ENCODE measurements at places on chromosomes 6 and 20.

GRCh38 chr6:14149053-14149738 is 31.6 kb downstream of the CD83 start:
- DNase-seq = no peak

GRCh38 chr6:139308286-139308916 is 16.6 kb upstream of the TXLNB start:
- DNase-seq = no peak

GRCh38 chr6:150203378-150203777 is 60.5 kb downstream of the PPP1R14C start:
- no peak for DNase-seq

DNA sequence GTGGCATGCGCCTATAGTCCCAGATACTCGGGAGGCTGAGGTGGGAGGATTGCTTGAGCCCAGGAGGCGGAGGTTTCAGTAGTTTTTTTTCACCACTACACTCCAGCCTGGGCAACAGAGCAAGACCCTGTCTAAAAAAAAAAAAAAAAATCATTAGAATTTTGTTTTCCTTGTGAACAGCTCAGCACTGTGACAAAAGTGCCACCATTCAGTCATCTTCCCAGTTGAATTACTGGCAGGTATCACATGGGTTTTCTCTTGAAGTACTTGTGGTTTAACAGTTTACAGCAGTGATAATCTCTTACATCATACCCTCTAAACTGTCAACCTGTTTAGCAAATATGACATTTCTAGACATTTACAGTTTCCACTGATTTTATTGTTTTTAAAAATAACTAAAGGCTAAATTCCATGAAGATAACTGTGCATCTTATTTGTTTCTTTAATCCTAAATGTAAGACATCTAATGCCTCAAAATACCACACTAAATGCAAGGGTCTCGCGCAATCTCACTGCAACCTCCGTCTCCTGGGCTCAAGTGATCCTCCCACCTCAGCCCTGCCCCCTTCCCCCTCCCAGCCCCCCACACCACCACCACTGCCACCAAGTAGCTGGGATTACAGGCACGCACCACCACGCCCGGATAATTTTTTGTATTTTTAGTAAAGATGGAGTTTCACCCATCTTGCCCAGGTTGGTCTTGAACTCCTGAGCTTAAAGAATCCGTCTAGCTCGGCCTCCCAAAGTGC is 7.0 kb downstream of the TRPC4AP start:
- DNase-seq = no peak

DNA sequence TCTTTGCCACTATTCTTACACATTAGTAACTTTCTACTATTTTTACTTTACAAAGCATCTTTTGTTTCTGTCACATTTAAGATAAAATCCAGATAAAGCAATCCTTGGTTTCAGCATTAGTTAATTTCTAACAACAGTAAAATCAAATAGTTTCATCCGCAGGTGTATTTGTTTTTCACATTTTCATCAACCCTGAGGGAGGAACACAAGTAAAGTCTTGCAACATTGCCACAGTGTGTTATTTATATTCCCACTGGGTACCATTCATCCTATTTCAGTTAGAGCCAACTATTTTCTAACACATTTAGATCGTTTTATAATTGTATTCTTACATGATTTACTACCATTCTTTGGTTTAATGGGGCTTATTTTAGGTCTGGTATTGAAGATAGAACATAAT is 908.7 kb upstream of the CITED2 start:
- no peak for DNase-seq

GRCh38 chr6:125670568-125670967 is 78.9 kb upstream of the HEY2 start:
- DNase-seq = no peak

GRCh38 chr20:37392441-37393195 is 46.7 kb downstream of the SRC start:
- DNase-seq = no peak

- DNase-seq = no peak
Observed at GRCh38 chr6:56335726-56336125, 88.3 kb upstream of the COL21A1 start.

- no peak for DNase-seq
Observed at GRCh38 chr20:60206259-60206658, 248.0 kb downstream of the CDH26 start.

- DNase-seq = no peak
Observed at GRCh38 chr6:158816803-158817727, 2.1 kb downstream of the EZR start.

DNA sequence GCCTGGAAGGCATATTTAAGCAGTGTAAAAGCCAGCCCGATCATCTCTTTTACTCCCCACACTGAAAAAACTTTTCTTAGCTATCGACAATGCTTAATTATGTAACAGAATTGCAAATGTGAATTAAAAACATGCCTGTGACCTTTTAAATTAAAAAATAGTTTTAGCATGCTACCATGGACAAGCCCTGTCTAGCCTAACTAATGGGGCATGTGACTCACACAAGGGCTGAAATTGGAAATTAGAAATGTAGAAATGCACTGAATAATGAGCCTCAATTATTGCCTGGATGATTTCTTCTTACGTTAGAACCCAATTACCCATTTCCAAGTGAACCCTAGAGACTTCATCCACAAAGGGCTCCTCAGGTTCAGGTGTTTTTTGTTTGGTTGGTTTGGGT is 82.7 kb downstream of the SIM1 start:
- DNase-seq = no peak

- no peak for DNase-seq
Observed at GRCh38 chr6:136846046-136846445, 23.7 kb downstream of the PEX7 start.

- no peak for DNase-seq
Observed at GRCh38 chr20:57805747-57806146, 95.9 kb upstream of the PMEPA1 start.

DNA sequence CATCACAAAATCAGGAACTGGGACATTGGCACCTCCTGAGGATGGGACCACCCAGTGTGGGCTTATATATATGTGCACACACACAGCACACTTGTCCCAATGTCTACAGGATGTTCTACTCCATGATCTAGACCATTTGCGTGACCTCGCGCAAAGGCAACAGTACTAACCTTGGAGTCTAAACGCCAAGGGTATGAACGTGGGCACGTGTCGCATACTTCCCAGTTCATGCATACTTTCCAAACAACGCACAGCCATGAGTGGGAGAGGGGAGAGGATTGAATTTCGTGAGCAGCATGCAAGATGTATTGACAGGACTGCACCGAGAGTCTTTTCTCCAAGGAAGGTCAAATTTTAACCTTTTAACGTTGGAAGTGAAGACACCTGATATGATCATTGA is 214.2 kb upstream of the QKI start:
- DNase-seq = no peak

GRCh38 chr6:136792095-136792409 is 225 bp downstream of the MAP3K5 start:
- no peak for DNase-seq

- no peak for DNase-seq
Observed at GRCh38 chr6:144566868-144567615, 281.9 kb downstream of the UTRN start.

GRCh38 chr6:88361298-88361697 is 195.2 kb upstream of the CNR1 start:
- DNase-seq = no peak

- DNase-seq = no peak
Observed at GRCh38 chr20:588932-589672, 21.0 kb downstream of the TCF15 start.

DNA sequence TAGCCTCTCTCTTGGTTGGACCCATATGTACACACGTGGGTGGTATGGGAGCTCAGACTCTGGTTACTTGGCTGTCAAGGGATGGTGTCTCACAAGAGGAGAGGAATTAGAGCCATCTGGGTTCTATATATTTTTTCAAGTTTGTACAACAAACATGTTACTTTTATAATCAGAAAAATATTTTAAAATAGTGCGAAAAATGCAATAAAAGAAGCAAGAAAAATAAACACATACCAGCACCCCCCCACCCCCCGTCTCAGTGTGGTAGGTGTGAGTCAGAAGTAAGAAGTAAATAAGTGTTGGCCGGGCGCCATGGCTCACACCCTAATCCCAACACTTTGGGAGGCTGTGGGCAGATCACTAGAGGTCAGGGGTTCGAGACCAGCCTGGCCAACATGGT is 2.1 kb upstream of the TIAM2 start:
- DNase-seq = no peak

All from activated CD4-positive, CD25-positive, alpha-beta regulatory T cell (primary cell).